CD4-positive, alpha-beta T cell (primary cell): ENCODE measurements at places on chromosomes 16 and 17. TPM values are rescaled to one million over a fixed set of nuclear protein-coding genes. Genes with fewer than 3 reads are reported as not detected.

Gene RSAD1
- total RNA-seq = 44.7 TPM

GRCh38 chr17:28547623-28548416 is 4.6 kb downstream of the UNC119 start:
- peak; percentile 54 for DNase-seq
- H3K27me3 ChIP-seq = no peaks in the 10 kb centered on the region
- no peak overlapping the region for H3K4me3 ChIP-seq
- peaks cover 53% of the 10 kb centered on the region for H3K4me1 ChIP-seq
- H3K36me3 ChIP-seq = peaks cover 18% of the 10 kb centered on the region
- H3K27ac ChIP-seq = peak overlapping the region; percentile 94

GRCh38 chr16:1525871-1526607 is 7.4 kb upstream of the TMEM204 start:
- no peaks in the 10 kb centered on the region for H3K27me3 ChIP-seq
- peaks cover 53% of the 10 kb centered on the region for H3K4me1 ChIP-seq
- H3K36me3 ChIP-seq = no peaks in the 10 kb centered on the region
- H3K27ac ChIP-seq = no peak overlapping the region

GRCh38 chr16:30662449-30662848 is 4.2 kb downstream of the FBRS start:
- H3K27me3 ChIP-seq = no peaks in the 10 kb centered on the region
- peak overlapping the region; percentile 47 for H3K27ac ChIP-seq
- H3K4me1 ChIP-seq = peaks cover 61% of the 10 kb centered on the region
- no peak for DNase-seq

DNA sequence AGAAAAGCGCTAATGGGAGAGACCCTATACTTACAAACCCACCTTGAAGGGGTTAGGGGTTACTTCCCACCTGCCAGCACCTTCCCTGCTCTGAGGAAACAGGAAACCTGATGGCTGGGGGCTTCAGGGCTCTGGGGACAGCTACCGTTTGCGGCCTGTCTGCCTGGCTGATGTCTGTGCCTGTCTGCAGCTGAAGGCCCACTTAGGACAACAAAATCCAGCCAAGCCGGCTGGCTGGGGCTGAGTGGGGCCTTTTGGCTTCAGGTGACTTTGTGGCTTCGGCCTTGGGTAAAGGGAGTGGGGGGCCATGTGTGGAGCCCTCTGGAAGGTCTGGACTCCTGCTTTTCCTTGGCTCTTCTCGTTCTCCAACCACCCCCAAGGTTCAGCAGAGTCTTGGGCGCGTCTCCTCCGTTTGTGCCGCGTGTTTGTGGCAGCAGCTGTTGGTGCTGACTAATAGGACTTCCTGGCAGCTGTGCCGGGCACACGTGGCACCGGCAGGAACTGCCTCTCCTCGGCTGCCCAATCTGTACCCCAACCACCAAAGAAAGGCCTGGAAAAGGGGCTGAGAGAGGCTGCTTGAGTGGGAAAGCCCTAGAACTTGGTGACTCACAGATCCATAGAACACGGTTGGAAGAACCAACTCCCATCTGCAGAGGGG is 186.7 kb downstream of the MSI2 start:
- peak; percentile 52 for DNase-seq
- H3K4me1 ChIP-seq = peaks cover 59% of the 10 kb centered on the region
- H3K4me3 ChIP-seq = no peak overlapping the region
- no peaks in the 10 kb centered on the region for H3K27me3 ChIP-seq
- peak overlapping the region; percentile 47 for H3K27ac ChIP-seq
- H3K36me3 ChIP-seq = no peaks in the 10 kb centered on the region

Gene FLOT2
- total RNA-seq = 85.1 TPM

Gene CDH5
- not detected for total RNA-seq

Gene UNK
- 36.1 TPM for total RNA-seq

GRCh38 chr17:50361561-50362480 is 11.2 kb downstream of the MRPL27 start:
- H3K27me3 ChIP-seq = no peaks in the 10 kb centered on the region
- peaks cover 11% of the 10 kb centered on the region for H3K4me1 ChIP-seq
- H3K4me3 ChIP-seq = no peak overlapping the region
- peaks cover 52% of the 10 kb centered on the region for H3K36me3 ChIP-seq
- DNase-seq = peak; percentile 52
- no peak overlapping the region for H3K27ac ChIP-seq

GRCh38 chr17:38872027-38872511 is 2.2 kb downstream of the LASP1 start:
- peak overlapping the region; percentile 97 for H3K4me3 ChIP-seq
- peaks cover 76% of the 10 kb centered on the region for H3K4me1 ChIP-seq
- peak overlapping the region; percentile 70 for H3K27ac ChIP-seq
- peaks cover 28% of the 10 kb centered on the region for H3K36me3 ChIP-seq
- DNase-seq = no peak

GRCh38 chr17:693791-694638 is 20.6 kb downstream of the VPS53 start:
- no peaks in the 10 kb centered on the region for H3K4me1 ChIP-seq
- peaks cover 76% of the 10 kb centered on the region for H3K36me3 ChIP-seq
- H3K27me3 ChIP-seq = no peaks in the 10 kb centered on the region
- no peak for DNase-seq
